ENCODE measurements at places on chromosomes 13 and 19. TPM values are rescaled to one million over a fixed set of nuclear protein-coding genes. Genes with fewer than 3 reads are reported as not detected.

The ZNF576 gene
- total RNA-seq, result 13.2 TPM

The CEACAM8 gene
- total RNA-seq, result not detected

The SLC46A3 gene
- 10.9 TPM for total RNA-seq

The DAND5 gene
- total RNA-seq, result 0.13 TPM

The ZSCAN4 gene
- not detected for total RNA-seq

The ZNF85 gene
- total RNA-seq, result 16.4 TPM

DNA sequence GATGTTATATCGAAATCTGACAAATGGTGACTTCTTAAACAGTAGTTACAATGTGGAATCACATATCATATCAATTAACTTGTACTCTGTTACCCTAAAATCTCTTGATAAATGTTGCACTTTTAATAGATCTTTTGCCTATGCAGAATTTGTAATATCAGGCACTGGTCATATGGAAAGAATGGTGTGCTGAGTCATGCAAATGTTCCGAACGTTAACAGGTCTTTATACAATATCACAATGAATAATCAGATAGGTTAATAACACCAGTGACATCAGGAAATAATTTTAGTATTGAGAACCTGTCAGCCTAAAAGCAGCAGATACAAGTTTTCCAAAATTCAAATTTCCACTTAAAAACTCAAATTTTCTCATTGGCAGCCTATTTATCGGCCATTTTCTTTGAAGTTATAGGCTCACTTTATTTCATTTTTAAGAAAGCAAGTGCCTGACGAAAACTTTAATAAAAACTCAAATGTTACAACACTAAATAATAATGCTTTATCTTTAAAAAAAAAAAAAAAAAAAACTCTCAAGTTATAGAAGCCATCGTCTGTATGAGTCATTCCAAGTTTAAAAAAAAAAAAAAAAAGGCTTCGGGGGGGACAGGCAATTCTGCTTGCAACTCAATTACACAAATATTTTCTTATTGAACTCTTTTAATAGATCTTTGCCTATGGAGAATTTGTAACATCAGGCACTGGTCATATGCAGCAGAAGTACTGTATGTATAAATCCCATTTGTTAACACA, 180.9 kb downstream of the DIAPH3 start:
- peaks cover 10% of the 10 kb centered on the region for H3K36me3 ChIP-seq
- no peak overlapping the region for H3K27ac ChIP-seq
- no peaks in the 10 kb centered on the region for H3K4me1 ChIP-seq
- DNase-seq, result no peak
- H3K4me3 ChIP-seq, result no peak overlapping the region
- H3K27me3 ChIP-seq, result no peaks in the 10 kb centered on the region

- H3K4me1 ChIP-seq, result peaks cover 63% of the 10 kb centered on the region
- peaks cover 14% of the 10 kb centered on the region for H3K27me3 ChIP-seq
- peaks cover 4% of the 10 kb centered on the region for H3K36me3 ChIP-seq
- H3K4me3 ChIP-seq, result no peak overlapping the region
- no peak overlapping the region for H3K27ac ChIP-seq
Measured at GRCh38 chr19:51163257-51163656, 21.2 kb downstream of the SIGLEC7 start.

DNA sequence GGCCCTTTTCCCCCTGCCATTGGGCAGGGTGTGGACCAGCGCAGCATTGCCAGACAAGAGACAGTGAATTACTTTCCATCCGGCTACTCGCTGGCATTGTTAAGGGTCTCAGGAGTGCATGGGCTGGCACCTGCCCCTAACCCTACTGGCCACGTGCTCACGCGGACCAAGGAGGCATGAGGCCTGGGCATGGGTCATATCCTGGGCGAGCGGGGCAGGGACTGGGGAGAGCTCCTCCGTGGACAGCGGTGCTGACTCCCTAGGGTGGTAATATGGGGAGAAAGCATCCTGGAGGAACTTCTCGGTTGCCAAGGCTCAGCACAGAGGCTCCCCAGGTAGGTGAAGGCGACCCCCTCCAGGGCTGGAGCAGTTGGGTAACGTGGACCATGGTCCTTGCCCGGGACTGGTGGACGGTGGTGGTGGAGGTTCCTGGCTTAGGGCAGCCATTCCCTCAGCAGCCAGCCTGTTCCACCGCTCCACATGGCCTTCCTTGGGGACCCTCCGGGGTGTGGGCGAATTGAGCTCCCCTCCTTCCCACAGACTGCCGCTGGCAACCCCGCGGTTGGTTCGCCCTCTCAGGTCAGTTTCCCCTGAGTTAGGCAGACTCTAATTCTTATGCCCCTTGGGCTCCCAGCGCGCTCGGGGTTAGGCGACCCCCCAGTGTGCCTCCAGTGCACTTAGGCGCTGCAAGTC, 465.1 kb downstream of the SLITRK5 start:
- H3K4me1 ChIP-seq, result no peaks in the 10 kb centered on the region
- no peak overlapping the region for H3K27ac ChIP-seq
- DNase-seq, result no peak
- H3K36me3 ChIP-seq, result no peaks in the 10 kb centered on the region
- H3K4me3 ChIP-seq, result no peak overlapping the region

- no peak for DNase-seq
- no peak overlapping the region for H3K27ac ChIP-seq
- H3K4me1 ChIP-seq, result no peaks in the 10 kb centered on the region
- no peaks in the 10 kb centered on the region for H3K36me3 ChIP-seq
- H3K4me3 ChIP-seq, result no peak overlapping the region
Measured at GRCh38 chr19:31436121-31436776, 87.0 kb upstream of the TSHZ3 start.

- H3K4me3 ChIP-seq, result no peak overlapping the region
- H3K36me3 ChIP-seq, result no peaks in the 10 kb centered on the region
- peaks cover 12% of the 10 kb centered on the region for H3K27me3 ChIP-seq
- no peak overlapping the region for H3K27ac ChIP-seq
- no peak for DNase-seq
Measured at GRCh38 chr19:281992-282391, 9.2 kb downstream of the PLPP2 start.

DNA sequence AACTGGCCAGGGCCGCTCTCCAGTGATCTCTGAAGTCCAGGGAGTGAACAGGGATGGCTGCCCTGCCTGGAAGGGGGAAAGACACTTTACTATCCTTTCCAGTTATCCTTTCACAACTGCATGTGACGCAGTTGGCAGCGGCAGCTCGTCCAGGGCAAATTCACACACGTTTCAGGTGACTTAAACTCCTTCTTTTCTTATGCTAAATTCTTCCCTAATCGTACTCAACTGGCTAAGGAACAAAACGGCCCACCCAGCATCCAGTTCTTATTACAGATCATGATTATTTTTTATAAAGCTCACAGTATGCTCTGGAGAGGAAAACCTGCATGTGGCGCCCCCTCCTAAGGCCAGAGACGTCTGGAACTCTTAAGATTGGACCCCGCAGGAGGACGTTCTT, 767.1 kb downstream of the UQCRFS1 start:
- no peaks in the 10 kb centered on the region for H3K27me3 ChIP-seq
- no peaks in the 10 kb centered on the region for H3K36me3 ChIP-seq
- H3K4me3 ChIP-seq, result no peak overlapping the region
- no peak for DNase-seq
- no peak overlapping the region for H3K27ac ChIP-seq

DNA sequence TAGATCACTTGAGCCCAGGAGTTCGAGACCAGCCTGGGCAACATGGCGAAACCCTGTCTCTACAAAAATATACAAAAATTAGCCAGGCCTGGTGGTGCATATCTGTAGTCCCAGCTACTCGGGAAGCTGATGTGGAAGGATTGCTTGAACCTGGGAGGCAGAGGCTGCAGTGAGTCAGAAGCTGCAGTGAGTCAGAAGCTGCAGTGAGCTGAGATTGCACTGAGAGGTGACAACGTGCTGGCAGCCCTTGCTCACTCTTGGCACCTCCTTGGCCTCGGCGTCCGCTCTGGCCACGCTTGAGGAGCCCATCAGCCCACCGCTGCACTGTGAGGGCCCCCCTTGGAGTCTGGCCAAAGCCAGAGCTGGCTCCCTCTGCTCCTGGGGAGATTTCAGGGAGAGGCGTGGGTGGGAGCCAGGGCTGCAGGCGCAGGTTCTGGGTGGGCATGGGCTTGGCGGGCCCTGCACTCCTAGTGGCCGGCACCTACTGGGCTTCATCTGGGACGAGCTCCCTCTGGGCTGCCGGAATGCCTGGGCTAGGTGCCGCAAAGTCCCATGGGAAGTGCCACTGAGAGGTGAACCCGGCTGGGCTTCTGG, 39.5 kb upstream of the RPL21 start:
- peaks cover 2% of the 10 kb centered on the region for H3K27me3 ChIP-seq
- H3K4me3 ChIP-seq, result no peak overlapping the region
- DNase-seq, result no peak
- H3K27ac ChIP-seq, result no peak overlapping the region
- no peaks in the 10 kb centered on the region for H3K36me3 ChIP-seq
- peaks cover 6% of the 10 kb centered on the region for H3K4me1 ChIP-seq

DNA sequence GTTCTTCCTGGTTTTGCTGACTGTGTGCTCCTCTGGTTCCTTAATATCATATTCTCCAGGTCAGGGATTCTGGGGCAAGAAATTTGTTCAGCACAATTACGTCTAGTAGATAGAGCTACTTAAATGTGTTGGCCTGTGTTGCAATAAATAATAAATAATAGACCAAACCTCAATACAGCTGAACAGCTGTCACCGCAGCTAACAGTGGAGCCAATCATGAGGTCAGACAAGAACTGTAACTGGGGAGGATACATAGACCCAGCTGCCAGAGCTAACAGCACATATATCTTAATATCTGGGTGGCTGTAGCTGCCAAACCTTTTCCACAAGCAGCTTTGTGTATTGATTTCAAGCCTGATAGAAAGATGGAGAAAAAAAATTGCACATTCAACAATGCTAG, 1596.3 kb upstream of the PCDH20 start:
- H3K27me3 ChIP-seq, result no peaks in the 10 kb centered on the region
- no peaks in the 10 kb centered on the region for H3K36me3 ChIP-seq
- no peaks in the 10 kb centered on the region for H3K4me1 ChIP-seq
- H3K27ac ChIP-seq, result no peak overlapping the region
- no peak overlapping the region for H3K4me3 ChIP-seq
- DNase-seq, result no peak

- H3K27ac ChIP-seq, result no peak overlapping the region
- H3K4me3 ChIP-seq, result no peak overlapping the region
- H3K36me3 ChIP-seq, result no peaks in the 10 kb centered on the region
- H3K27me3 ChIP-seq, result no peaks in the 10 kb centered on the region
- no peak for DNase-seq
- peaks cover 13% of the 10 kb centered on the region for H3K4me1 ChIP-seq
Measured at GRCh38 chr13:49314344-49314882, 66.7 kb downstream of the CDADC1 start.

GRCh38 chr13:43850873-43851272, 28.7 kb downstream of the CCDC122 start:
- no peak for DNase-seq
- no peak overlapping the region for H3K4me3 ChIP-seq

GRCh38 chr13:90427322-90428272, 919.9 kb upstream of the MIR17HG start:
- DNase-seq, result no peak
- no peaks in the 10 kb centered on the region for H3K36me3 ChIP-seq
- H3K4me1 ChIP-seq, result no peaks in the 10 kb centered on the region
- no peaks in the 10 kb centered on the region for H3K27me3 ChIP-seq
- H3K27ac ChIP-seq, result no peak overlapping the region

GRCh38 chr13:104006625-104007075, 940.4 kb upstream of the SLC10A2 start:
- no peak for DNase-seq
- H3K36me3 ChIP-seq, result no peaks in the 10 kb centered on the region
- H3K27me3 ChIP-seq, result no peaks in the 10 kb centered on the region
- no peak overlapping the region for H3K27ac ChIP-seq
- no peaks in the 10 kb centered on the region for H3K4me1 ChIP-seq
- H3K4me3 ChIP-seq, result no peak overlapping the region
